T-helper 1 cell (primary cell): ENCODE measurements at places on chromosomes 4 and X.

- no peak for DNase-seq
Observed at GRCh38 chr4:182569561-182569960, 326.4 kb downstream of the TENM3 start.

GRCh38 chr4:137467537-137467936 lies 64.8 kb downstream of the PCDH18 start:
- DNase-seq = no peak

DNA sequence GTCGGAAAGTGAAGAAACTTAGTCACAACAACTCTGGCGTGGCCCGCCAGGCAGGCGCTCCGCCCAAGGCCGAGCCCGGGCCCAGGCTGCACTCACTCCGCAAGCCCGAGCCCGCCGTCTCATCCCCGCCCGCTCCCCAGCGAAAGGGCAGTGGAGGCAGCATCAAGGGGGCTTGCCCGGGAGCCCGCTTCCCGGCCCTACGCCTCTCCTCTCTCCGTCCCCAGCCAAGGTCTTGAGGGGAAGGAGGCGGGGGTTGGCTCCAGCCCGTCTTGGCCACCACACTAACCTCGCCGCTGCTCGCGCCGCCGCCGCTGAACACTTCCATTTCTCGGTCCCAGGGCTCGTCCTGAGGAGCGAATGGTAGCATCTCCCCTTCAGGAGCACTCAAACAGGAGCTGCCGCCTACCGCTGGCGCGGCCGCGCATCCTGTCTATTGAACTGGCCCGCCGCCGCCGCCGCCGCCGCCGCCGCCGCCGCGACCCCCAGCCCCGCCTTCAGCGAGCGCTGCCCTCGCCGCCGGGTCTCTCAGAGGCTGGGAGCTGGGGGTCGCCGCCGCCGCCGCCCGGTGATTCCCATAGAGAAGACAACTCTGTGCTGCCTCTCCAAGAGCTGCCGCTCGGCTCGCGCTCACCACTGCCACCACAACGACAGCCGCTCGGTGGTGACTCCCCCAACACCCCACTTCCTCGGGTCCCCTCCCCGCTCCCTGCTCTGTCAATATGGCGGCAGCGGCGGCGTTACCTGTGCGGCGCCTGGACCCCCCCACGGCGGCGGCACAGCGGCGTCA lies at the start of gene RPS6KA6:
Gene RPS6KA6, minus strand, starts transcription at position 667 of the 787 bp plus-strand sequence. Its CDS starts 300 bp downstream, at position 367.
- DNase-seq = no peak

DNA sequence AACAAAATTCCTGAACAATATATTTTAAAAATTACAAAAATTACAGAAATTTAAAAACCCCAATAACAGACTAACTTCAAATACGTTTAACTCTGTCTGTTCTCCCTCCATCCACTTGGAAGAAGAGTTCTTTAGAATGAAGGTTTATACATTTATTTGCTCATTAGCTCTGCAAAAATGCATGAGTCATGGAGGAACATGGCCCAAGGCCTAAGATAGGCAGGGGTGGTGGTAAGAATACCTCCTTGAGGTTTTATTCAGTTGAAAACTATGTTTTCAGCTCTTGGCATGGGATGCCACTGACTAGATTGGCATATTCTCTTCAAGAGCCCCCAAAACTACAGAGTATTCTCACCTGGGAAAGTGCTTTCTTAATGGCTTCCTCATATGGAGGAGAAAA lies 8.8 kb upstream of the LRRC66 start:
- DNase-seq = no peak

DNA sequence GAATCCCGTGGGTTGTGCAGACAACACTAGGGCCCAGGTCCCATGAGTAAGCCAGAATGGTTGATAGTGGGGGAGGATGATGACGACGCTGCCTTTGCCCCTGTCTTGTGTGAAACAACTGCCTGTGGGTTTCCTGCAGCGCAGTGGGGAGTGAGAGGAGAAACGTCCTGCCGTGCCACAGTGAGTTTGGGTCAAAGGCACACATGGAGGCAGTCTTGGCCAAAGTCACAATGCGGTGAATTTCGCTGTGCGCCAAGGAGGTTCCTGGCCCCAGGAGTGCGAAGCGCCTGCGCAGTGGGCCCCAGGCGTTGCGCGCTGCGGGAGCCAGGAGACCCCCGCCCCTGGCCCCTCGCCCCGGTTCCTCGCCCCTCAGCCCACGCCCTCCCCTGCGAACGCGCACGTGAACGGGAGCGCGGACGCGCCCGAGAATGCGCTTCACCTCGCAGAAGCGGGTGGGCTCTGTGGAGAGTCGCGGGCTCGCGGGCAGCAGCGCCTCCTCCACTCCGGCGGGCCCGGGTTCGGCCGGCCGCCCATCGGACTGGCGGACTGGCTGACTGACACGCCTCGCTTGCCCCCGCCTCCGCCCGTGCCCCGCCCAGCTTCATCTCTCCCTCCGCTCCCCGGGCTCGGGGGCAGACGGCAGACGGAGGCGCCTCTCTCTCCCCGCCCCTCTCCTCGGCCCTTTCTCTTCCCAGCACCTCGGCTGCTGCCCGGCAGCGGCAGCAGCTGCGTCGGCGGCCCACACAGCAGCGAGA lies at the start of gene NUDT10:
Gene NUDT10, plus strand, starts transcription at position 635 of the 755 bp plus-strand sequence. CDS start 144 bp downstream, outside the sequence.
- DNase-seq = no peak

GRCh38 chrX:19624739-19625138 lies 109.4 kb upstream of the MAP3K15 start:
- DNase-seq = no peak

DNA sequence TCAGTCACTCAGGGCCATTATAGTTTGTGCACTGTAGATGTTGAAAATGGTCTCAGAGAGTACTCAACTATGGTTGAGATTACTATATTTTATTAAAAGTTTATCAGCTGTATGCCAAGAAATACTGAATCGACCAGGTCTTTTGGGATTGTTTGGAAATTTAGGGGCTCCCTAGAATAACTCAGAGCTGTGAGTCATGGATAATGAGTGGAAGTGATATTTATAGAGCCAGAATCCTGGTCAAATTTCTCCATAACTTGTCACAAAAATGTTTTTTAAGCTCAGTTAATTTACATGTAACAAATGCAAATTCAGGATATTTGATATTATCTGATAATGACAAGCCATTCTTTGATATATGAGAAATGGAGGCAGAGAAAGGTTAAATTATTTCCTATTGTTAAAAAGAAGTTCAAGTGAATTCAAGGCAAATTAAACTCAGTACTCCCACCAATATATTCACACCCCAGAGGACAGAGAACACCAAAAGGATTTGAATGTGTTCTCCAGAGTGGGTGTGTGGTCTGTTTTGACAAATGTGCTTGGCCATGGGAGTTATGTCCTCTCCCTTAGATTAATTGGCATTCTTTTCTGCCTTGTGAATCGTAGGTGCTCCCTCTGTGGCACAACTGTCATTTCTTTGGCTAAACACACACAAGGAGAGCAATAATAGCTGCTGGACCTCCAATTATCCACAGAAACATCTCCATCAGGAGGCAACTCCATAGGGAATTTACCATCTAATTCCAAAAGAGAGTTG lies 37.7 kb downstream of the ARHGAP24 start:
- no peak for DNase-seq

DNA sequence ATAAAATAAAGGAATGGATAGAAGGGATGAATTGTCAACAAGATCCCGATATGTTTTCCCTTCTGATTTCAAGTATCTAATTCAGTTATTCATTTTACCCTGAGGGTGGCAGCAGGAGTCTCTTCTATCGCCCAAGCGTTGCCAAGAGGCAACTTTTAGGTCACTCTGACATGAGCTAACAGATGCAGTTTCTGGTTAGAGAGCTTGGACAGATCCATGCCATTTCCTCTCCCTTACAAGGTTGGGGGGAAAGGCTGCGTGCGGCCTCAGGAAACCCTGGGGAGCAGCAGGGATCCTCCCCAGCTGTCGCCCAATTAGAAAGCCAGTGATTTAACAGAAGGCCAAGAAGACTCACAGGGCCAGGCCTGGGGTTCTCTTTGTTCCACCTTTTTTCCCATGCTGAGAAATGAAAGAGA lies 35.3 kb upstream of the WAS start:
- no peak for DNase-seq

GRCh38 chr4:38815885-38816782 lies 11.5 kb upstream of the TLR1 start:
- no peak for DNase-seq

DNA sequence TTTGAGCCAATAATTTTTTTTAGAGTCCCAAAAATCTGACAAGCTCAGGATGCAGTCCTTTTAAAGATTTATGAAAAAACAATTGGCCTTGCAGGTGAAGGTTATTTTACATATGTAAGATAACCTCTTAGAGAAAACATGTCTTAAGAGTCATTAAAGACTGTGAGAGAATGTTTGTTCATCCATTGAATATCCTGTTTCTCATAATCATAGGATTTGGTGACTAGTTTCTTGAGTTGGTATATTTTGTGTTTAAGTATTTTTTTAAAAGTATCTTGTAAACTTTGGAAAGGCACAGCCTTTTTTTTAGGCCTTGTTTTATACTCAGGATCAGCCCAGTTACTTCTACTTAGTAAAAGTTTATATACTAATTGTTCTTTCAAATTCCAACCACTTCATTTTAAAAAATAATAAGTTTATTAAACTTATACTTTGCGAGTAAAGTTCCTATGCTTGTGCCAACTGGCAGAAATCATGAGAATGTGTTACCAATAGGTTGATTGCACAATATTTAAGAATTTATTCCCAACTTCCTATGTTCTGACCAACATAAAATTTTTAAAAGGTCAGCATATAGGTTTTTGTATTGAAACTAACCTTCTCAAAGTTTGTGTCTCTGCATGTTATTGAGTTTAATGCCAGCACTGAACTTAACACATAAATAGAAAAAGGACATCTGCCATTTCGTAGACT lies 40.0 kb upstream of the ARSJ start:
- DNase-seq = no peak

- no peak for DNase-seq
Observed at GRCh38 chr4:16812041-16812440, 86.4 kb downstream of the LDB2 start.

GRCh38 chr4:83865417-83866150 lies 329.7 kb downstream of the GPAT3 start:
- no peak for DNase-seq
